ENCODE measurements at places on chromosomes 16 and 17.

DNA sequence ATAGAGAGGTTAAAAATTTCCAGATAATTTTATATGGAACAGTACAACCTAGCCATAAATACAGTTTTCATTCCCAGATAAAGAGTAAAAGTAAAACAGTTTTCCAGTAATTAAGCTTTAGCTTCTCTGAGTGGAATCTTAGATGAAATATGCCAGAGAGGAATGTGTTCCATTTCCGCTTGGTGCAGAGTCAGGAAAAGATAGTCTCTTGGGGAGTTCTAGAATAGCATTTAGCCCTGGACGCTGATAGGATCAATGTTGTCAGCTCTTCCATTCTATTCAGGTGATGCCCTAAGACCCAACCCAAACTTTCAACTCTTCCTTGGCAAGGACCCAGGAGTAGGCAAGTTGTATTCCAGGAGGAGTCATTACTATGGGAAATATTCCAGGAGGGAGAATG, 30.9 kb upstream of the ABCA3 start:
- DNase-seq, result no peak

DNA sequence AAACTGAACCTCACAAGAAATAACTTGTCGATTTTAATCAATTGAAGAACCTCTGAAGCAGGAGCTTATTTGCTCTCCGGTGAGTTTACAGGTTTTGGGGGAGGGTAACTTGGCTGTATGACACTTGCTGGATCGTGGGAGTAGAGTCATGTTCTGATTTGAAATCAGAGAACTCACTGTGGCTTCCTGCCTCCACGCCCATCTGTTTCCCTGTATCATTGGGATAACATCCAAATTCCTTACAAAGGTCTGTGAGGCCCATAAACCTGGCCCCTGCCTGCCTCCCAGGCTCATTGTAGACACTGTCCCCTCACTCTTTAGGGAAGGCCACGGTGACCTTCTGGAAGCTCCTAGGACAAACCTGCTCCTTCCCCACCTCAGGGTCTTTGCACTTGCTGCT, 48.3 kb downstream of the C17orf67 start:
- no peak for DNase-seq

- DNase-seq, result no peak
Measured at GRCh38 chr16:10847176-10847575, 28.6 kb upstream of the TVP23A start.

GRCh38 chr16:4303973-4304372, 11.9 kb upstream of the GLIS2 start:
- DNase-seq, result no peak

DNA sequence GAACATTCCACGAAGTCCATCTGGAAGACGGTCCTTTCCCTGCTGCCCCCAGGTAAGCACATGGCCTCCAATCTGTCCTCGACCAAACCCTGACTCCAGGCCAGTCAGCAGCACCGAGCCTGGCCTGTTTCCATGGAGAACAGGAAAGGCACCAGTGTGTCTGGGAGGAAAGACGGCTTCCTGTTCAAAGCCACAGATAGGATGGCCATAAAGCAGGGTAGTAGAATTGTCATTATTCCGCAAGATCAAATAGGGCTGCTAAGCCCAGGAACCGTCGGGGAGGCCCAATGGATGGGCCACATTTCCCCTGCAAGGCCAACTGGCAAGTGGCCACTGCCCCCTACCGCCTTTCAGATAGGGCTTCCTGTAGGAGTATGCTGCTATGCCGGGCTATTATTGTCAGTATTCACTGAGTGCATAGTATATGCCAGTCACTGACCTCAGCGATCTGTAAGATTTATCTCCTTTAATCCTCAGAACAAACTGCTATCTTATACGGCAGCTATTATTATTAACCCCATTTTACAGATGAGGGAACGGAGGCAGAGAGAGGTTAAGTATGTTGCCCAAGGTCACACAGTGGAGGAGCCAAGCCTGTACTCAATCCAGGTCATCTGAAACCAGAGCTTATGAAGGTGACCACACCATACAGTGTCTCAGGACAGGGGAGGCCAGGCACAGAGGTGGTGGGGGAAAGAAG, 23.0 kb upstream of the PLCG2 start:
- no peak for DNase-seq

DNA sequence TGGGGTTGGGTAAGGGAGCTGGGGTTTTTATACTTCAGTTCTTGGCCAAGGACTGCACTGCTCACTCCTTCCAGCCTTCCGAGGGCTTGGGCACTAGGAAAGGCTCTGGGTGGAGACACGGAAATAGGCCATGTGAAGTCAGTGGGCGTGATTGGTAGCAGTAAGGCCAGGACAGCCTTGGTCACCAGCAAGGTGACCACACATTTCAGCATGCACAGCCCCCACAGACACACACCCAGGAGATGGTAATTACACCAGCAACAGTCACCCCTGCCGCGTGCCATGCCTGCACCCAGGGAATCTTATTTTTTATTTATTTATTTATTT, 252.5 kb downstream of the SEC14L1 start:
- no peak for DNase-seq

DNA sequence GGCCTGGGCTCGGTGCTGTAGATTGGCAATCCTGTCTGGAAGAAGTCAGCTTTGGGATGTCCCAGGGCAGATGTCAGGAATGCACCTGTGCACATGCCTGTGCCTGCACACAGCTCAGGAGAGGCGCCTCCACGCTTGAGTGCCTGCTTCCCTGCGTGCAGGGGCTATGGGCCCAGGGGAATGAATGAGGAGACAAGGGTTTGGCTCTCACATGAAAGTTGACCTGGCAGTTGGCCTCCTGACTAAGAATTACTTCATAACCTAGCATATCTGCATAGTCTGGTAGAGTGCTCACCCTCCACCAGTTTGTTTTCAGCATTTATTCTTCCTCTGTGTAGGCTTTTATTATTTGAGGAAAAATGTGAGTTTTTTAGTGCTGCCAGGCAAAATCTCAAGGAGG, 50.0 kb downstream of the PLD6 start:
- DNase-seq, result no peak

DNA sequence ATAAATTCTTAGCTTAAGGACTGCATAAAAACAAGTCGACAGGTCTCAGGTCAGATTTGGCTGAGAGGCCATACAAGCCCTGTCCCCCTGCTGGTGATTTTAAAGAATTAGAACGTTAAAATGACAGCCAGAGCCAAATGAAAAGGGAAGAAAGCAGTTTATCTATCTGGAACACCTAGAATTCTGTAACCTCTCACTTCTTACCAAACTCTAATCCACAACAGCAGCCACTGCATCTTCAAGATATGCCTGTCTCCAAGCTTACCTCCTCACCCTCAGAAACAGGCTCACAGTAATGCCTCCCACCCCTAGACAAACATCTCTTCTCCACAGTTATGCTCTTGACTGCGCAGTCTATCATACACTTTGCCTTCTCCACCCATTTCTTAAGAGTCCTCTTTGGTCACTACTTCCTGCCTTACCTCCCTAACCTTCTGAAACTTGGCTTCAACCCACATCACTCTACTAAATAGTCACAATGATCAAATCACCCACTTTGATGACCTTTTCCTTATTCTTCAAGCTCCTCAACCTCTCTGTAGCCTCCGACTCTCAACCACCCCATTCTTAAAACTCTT, 14.2 kb downstream of the ANKFY1 start:
- DNase-seq, result peak; percentile 23

DNA sequence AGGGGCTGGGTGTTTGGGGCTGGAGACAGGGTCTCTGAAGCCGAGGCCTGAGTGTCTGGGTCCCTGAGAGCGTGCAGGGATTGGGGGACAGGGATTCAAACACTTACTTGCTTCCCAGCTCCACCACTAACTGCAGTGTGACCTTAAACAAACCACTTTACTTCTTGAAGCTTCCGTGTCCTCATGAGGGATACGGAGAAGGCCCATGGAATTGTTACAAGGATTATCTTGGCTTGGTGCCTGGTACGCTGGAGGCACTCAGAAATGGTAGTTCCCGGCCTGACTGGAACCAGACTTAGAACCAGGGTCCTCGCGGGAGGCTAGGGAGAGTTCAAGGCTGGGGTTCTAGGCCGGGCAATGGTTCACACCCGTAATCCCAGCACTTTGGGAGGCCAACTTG, 2.9 kb upstream of the CXCL16 start:
- DNase-seq, result no peak

GRCh38 chr16:28915181-28915580, 9.9 kb downstream of the RABEP2 start:
- no peak for DNase-seq

GRCh38 chr16:13056607-13057006, 155.2 kb downstream of the SHISA9 start:
- DNase-seq, result no peak
